ENCODE measurements at places on chromosomes 16 and 17.

GRCh38 chr17:6303664-6304063 is 131.3 kb downstream of the AIPL1 start:
- no peak for DNase-seq

- no peak for DNase-seq
Measured at GRCh38 chr17:43427362-43428043, 28.7 kb downstream of the ARL4D start.

GRCh38 chr16:23367564-23367963 is 65.5 kb downstream of the SCNN1B start:
- DNase-seq: no peak

DNA sequence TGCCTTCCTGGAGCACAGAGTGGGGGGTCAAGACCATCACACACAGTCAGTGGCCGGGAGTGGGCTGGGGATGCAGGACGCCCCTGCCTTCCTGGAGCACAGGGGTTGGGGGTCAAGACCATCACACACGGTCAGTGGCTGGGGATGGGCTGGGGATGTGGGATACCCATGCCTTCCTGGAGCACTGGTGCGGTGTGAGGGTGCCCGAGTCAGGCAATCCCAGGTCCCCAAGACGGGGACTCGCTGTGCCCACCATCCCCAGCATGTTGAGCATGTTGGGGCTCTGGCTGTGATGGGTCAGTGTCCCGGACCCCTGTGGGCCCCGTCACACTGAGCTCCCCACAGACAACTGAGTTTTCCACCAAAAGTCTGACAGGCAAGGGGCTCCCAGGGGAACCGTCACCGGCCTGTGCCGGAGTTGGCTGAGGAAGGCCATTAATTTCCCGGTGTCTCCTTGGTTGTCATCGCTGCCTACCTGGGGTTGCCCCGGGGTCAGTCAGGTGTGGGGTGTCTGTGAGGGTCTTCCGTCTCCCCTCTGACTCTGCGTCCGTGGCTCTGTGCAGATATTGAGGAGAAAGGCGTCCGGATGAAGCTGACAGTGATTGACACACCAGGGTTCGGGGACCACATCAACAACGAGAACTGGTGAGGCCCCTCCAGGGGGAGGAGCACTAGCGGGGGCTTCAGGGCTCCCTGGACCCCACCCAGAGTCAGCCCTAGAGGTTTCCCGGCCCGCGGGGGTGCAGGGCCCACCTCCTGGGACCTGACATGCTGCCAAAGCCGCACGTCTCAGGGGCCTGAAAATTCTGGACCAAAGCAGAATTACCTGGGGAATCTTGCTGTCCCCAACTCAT is 347.1 kb downstream of the SEC14L1 start:
- no peak for DNase-seq

DNA sequence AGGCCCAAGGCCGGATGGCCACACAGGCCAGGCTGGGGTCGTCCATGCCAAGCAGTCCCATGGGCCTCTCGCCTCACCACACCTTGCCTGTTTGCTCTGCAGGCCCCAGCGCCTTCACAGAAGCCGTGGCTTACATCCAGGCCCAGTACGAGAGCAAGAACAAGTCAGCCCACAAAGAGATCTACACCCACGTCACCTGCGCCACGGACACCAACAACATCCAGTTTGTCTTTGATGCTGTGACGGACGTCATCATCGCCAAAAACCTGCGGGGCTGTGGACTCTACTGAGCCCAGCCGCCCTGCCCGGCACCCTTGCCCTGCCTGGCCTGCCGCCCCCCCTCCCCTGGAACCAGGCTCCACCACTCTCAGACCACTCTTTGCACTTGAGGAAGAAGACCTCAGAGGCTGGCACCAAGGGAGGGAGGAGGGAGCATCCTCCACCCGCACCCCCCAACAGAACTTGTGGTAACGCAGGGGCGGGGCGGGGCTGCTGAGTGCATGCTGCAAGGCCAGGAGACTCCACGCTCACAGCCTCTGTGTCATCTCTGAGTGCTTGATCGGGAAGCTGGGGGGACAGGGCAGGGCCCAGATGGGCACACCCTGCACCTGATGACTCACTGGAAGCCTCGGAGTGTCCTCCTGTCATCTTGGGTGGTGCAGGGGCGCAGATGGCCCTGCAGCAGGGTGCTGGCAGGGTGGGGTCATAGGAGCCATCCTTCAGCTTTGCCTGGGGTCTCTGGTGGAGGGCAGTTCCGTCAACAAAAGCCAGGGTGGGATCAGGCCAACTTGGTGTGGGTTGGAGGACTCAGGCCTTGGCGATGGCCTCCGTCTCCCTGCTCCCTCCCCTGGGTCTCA is 81.5 kb downstream of the AMFR start:
- DNase-seq: no peak

DNA sequence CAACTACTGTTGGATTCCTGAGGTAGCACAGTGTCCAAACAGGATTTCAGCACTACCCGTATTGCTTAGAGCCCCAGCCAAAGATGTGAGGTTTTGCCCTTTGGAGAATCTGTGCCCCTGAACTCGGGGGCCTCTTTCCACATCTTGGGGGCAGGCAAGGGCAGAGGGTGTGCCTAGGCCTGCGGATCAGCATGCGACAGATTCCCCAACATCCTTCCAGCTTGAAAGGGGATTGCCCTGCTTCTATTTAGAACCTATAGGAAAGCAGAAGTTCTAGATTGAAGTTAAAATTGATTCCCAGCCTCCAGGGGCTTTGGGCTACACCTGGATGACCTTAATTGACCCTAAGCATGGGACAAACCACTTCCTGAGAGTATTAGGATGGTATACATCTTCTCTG is 19.6 kb downstream of the NOD2 start:
- DNase-seq: no peak

- no peak for DNase-seq
Measured at GRCh38 chr17:8079291-8080207, 8.0 kb downstream of the ALOX12B start.

- no peak for DNase-seq
Measured at GRCh38 chr17:16947470-16947869, 24.4 kb downstream of the TNFRSF13B start.

DNA sequence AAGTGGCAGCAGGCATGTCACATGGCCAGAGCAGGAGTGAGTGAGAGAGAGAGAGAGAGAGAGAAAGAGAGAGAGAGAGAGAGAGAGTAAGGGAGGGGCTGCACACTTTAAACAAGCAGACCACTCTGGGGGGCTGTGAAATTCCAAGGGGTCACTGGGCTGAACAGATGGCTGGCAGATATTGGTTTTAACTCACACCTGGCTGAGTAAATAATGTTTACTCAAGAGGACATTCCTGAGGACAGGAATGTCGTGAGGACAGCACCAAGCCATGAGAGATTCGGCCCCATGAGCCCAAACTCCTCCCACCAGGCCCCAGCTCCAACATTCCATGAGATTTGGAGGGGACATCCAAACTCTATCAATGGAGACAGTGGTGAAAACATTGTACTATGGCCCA is 269.7 kb downstream of the CBLN1 start:
- no peak for DNase-seq

- DNase-seq: no peak
Measured at GRCh38 chr17:948284-948852, 31.2 kb downstream of the NXN start.

DNA sequence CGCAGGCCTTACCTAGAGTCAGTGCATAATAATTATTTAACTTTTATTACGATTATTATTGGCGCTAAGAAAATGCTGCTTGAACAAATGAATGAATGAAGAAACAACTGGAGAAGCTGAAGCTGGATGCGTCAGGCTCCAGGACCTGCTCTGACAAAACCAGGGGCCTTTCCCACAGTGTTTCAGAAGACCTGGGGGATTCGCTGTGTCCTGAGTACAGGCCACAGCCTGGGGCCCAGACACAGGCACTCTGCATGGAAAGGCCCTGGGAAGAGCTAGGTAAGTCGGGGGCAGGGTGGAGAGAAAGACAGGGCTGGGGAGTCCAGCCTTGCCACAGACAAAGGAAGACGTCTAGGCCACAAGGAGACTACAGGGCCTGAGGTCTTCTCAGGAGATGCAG is 226.1 kb downstream of the ZNF423 start:
- no peak for DNase-seq

DNA sequence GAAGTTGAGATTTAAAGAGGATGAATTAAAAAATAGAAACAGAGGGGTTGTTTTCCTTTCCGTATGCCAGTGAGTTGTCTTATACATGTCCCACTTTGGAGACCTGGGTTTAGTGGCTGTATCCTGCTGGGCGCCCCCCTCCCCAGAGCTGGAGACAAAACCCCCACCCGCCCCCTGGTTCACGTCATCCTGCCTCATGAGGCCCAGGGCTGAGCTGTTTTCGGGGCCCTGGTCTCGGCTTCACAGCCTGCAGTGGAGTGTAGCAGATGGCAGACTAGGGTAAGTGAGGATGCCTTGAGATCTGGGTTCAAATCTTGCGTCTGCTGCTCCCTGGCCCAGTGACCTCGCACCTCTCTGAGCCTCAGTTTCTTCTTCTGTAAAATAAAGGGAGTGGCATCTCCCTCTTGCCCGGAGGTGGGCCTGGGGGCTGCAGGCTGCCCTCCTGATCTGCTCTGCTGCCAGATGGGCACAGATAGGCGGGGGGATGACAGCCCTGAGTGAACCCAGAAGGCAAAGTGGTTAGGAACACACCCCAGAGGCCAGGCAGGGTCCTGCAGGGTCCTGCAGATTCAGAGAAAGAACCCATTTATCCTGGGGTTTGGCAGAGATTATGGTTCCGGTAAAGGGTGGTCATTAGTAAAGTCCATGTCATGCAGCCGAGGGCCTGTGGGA is 45.1 kb downstream of the SOCS3 start:
- DNase-seq: no peak

GRCh38 chr17:82064433-82065192 is 991 bp downstream of the DUS1L start:
- no peak for DNase-seq

GRCh38 chr17:77125432-77125901 is 15.3 kb upstream of the SEC14L1 start:
- DNase-seq: no peak

- no peak for DNase-seq
Measured at GRCh38 chr16:85625485-85626117, 12.5 kb downstream of the GSE1 start.

GRCh38 chr16:71526111-71526631 is at the start of gene CHST4:
Gene CHST4, plus strand, starts transcription at chr16:71526426. Its CDS starts 10,252 bp downstream, at chr16:71536678.
- no peak for DNase-seq

DNA sequence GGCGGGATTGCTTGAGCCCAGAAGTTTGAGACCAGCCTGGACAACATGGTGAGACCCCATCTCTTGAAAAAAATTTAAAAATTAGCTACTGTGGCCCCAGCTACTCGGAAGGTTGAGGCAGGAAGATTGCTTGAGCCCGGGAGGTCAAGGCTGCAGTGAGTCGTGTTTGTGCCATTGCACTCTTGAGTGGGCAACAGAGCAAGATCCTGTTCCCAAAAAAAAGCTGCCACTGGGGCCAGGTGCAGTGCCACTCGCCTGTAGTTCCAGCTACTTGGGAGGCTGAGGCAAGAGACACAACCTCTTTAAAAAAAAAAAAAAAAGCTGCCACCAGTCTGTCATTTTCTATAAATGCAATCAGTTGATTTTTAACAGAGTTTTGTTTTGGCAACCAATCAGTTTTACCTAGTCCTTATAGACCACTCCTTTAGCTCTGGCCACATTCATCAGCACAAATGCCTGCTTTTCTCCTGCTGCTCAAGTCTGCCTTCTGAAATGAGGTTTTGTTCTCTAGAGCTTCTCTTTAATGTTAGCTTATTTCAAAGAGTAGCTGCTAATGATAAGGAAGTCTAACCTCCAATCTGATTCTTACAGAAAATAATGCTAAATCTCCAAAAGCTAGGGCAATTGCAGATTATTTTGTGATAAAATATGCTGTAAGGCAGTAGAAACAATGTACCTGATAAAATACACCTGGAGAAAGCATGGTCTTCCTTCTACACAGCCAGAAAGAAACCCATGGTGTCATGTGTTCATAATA is 64.8 kb downstream of the TUBD1 start:
- no peak for DNase-seq

- no peak for DNase-seq
Measured at GRCh38 chr17:36459601-36460000, 26.9 kb upstream of the ZNHIT3 start.

GRCh38 chr17:77388384-77389306 is 247.9 kb downstream of the SEC14L1 start:
- no peak for DNase-seq

- DNase-seq: no peak
Measured at GRCh38 chr17:64769712-64770111, 107.6 kb upstream of the SMURF2 start.

GRCh38 chr16:55559933-55560516 is 6.5 kb upstream of the CAPNS2 start:
- DNase-seq: no peak

DNA sequence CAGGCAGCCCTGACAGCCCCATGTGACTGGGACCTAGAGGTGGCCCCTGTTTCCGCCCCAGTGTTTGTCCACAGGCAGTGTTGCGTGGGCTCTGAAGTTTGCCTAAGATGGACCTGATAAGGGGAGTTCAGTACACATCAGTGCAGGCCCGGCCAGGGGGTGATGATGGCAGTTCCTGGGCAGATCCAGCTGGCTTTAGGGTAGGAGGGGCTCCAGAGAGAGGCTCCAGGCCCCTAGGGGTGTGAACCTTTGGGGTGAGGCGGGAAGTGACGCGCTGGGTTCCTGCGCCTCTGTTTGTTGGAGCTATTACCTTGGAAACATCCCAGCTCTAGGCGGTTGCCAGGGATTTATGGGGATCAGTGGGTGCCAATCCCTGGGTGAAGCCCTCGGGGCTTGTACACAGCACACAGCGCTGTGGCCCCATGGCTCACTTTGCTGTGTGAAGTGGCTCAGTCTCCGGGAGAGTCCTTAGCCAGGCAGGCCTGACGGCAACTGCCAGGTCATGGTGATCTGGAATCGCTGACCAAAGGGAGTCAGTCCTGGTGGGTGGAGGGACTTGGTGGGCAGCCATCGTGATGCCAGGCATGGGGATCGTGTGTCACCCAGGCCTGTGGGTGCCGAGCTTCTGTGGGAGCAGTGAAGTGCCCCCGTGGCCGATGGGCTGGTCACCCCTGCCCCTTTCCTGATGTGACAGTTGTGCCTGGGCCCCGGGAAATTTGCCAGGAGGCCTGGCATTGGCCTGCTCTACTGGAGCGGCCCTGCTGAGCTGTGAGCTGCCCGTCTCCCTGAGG is 146.1 kb downstream of the SEC14L1 start:
- peak; percentile 88 for DNase-seq

DNA sequence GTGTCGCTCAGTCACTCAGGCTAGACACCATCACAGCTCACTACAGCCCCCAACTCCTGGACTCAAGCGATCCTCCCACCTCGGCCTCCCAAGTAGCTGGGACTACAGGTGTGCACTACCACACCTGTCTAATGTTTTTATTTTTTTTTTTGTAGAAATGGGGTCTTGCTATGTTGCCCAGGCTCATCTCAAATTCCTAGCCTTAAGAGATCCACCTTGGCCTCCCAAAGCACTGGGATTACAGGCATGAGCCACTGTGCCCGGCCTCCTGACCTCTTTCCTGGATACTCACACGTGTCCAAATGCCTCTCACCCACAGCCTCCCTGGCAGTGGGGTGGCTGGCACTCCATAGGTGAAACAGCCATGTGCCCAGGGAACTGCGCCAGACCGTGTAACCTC is 17.5 kb downstream of the CAMKK1 start:
- no peak for DNase-seq

GRCh38 chr17:76625496-76625895 is 18.1 kb downstream of the ST6GALNAC1 start:
- no peak for DNase-seq

Data from NCI-H2081 treated with DMSO at 0.1 percent for 48 hours (cell line).